ENCODE measurements at places on chromosomes 7 and 10.
A peak's percentile ranks its signal among the peaks of the same experiment; 100 is the strongest.

GRCh38 chr7:16670731-16671344, 24.9 kb downstream of the BZW2 start:
- no peak for DNase-seq

DNA sequence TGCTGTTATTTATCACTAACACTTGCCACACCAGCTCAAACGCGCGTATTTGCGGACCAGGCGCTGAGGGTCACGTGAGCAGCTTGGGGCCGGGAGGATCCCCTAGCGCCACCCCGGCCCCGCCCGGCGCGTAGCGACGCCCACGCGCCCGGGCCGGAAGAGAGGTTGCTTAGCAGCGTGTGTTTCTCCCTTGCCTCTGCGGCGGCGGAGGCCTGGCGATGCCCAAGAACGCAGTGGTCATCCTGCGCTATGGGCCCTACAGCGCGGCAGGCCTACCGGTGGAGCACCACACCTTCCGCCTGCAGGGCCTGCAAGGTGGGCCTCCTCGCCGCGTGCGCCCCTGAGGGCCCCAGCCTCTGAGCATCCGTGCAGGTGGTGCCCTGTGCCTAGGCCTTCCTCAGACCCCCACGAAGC, at the start of gene C10orf53:
C10orf53 (plus strand) TSS at position 172 of the 414 bp plus-strand sequence; CDS start at position 219, 47 bp downstream.
- no peak for DNase-seq

GRCh38 chr7:26417911-26418413, 126.3 kb downstream of the SNX10 start:
- no peak for DNase-seq

- peak; percentile 54 for DNase-seq
Observed at GRCh38 chr10:66786709-66787108, 139.1 kb upstream of the LRRTM3 start.

DNA sequence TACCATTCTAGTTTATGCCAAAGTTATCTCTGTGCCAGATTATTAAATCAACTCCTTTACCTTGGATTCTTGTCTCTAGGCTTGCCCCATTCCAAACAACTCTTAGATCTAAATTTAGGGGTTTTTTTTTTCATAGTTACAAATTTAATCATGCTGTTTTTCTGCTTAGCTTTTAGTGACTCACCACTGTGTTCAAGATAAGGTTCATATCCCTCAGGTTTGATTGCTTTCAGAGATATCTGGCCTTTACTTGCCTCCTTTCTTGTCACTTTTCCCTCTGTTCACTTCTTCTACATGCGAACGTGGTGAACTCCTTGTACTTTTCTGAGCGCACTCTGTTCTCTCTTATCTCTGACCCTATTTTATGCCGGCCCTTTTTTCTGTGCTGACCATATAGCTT, 78.2 kb downstream of the VPS50 start:
- peak; percentile 20 for DNase-seq

- DNase-seq = no peak
Observed at GRCh38 chr10:94343151-94343550, 19.6 kb downstream of the NOC3L start.

GRCh38 chr10:43272030-43272429, 5.2 kb upstream of the RASGEF1A start:
- DNase-seq = no peak

DNA sequence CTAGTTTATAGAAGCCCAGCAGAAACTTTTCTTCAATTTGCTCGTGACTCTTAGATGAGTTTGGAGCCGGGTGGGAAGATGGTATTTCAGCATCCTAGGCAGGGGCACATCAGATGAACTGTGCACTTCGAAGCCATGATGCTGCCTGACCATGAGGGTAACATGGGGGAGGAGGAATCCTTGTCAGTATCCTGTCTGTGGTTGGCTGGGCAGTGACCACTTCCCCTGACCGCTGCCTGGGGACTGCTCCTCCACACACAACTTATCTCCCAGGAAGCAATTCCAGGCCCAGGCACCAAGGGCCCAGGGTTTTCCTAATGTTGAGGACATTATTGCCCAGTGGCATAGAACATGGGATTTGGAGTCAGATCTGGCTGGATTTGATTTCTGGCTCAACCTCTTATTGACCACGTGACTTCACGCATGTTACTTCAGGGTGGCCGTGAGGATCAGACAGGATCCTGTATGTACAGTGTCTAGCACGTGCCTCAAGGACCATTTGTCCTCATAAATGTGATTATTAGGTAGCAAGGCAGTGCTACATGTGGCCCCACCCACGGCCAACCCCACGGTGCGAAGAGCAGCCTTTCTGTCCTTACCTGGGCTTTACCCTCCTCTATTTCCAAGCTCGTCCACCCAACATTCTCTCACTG, 65.2 kb downstream of the PTPRE start:
- DNase-seq = peak; percentile 10

- DNase-seq = no peak
Observed at GRCh38 chr7:32058002-32058401, 12.2 kb downstream of the PDE1C start.
